K562 (cell line): ENCODE measurements at places on chromosomes 12 and 14. TPM values are rescaled to one million over a fixed set of nuclear protein-coding genes. Genes with fewer than 3 reads are reported as not detected.
A peak's percentile ranks its signal among the peaks of the same experiment; 100 is the strongest.

- H3K4me3 ChIP-seq, result no peak overlapping the region
- no peak overlapping the region for H3K27ac ChIP-seq
Observed at GRCh38 chr12:117540011-117540410, 178.6 kb upstream of the NOS1 start.

- DNase-seq, result no peak
- peaks cover 11% of the 10 kb centered on the region; the same call in 1 of the 2 replicates for H3K27me3 ChIP-seq
- no peak overlapping the region for H3K4me3 ChIP-seq
- H3K4me1 ChIP-seq, result no peaks in the 10 kb centered on the region
- H3K27ac ChIP-seq, result no peak overlapping the region
Observed at GRCh38 chr12:3195337-3195736, 118.2 kb downstream of the TSPAN9 start.

Gene FGF6
- not detected in 2 replicates for total RNA-seq

GRCh38 chr12:28866715-28867503 lies 282.2 kb upstream of the FAR2 start:
- DNase-seq, result no peak
- no peaks in the 10 kb centered on the region for H3K4me1 ChIP-seq
- H3K4me3 ChIP-seq, result no peak overlapping the region
- H3K27ac ChIP-seq, result no peak overlapping the region

Gene EEF1AKMT3
- 7.2 and 11.7 TPM in 2 replicates for total RNA-seq

GRCh38 chr12:291153-291723 lies 28.6 kb upstream of the SLC6A13 start:
- no peaks in the 10 kb centered on the region for H3K4me1 ChIP-seq
- H3K4me3 ChIP-seq, result no peak overlapping the region
- no peaks in the 10 kb centered on the region for H3K27me3 ChIP-seq
- no peak for DNase-seq

- no peaks in the 10 kb centered on the region for H3K27me3 ChIP-seq
- DNase-seq, result peak; percentile 38
- no peaks in the 10 kb centered on the region for H3K36me3 ChIP-seq
- H3K4me1 ChIP-seq, result peaks cover 9% of the 10 kb centered on the region; the same call in 2 of the 3 replicates
Observed at GRCh38 chr14:53152184-53152886, 788 bp downstream of the DDHD1 start.
